ENCODE measurements at places on chromosomes 3 and 15.

GRCh38 chr15:54789376-54789775 lies 407.4 kb downstream of the RSL24D1 start:
- no peak for DNase-seq

GRCh38 chr3:111963424-111963823 lies 15.4 kb upstream of the ABHD10 start:
- DNase-seq = peak; percentile 49

GRCh38 chr3:46714728-46715506 lies 2.8 kb downstream of the PRSS50 start:
- no peak for DNase-seq

GRCh38 chr3:16788440-16789056 lies 96.2 kb upstream of the PLCL2 start:
- DNase-seq = no peak

DNA sequence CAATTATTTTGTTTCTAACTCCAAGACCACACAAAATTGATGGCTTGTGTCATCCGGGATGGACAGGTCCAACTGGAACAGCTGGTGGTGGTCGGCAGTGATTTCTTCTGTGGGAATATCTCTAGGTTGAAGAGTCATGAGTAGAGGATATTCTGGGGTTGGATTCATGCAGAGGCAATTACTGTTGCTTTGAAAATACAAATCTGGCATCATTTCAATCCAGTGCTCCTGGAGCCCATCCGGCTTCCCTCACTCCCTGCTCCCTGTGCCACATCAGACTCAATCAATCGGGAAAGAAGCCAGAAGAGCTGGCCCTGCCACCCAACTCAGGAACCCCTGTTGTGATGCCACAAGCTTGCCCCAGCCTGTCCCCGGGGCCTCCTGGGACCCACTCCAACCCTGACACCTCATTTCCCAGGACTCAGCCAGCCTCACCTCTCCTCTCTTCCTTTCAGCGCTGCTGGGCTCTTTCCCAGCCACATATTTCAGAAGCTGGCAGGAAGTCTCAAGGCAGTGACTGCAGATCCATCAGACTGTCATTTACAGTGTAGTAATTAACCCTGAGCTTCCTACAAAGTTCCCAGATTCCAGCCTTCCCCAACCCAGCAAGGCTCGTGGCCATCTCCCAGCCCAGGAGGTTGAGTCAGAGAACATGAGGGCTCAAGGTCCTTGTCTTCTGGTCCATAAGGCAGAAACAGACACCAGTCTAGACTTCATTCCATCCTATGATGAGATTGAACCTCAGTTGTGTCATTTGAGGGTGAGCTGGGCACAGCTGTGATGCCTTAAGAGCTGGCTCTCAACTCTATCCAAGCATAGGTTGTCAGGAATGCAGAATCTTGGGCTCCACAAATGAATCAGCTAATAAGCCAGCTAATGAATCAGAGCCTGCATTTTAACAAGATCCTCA lies 114.0 kb downstream of the FAM174B start:
- peak; percentile 18 for DNase-seq

DNA sequence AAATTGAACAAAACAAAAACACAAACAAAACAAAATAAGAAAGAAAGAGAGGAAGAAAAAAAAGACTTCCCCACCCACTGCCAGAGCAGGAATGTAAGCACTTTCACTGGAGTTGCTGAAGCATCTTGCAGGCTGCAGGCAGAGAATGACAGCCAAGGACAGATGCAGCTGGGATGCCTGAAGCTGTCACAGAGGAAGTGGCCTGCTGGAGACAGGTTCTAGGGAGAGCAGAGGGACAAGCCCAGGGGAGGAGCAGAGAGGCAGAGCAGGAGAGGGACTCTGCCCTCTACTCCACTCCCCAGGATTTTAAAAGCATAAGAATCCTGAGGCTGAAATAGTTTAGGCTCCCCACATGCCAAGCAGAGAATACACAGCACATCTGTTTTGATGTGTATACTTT lies 326.2 kb downstream of the TUSC7 start:
- DNase-seq = no peak

GRCh38 chr15:48565560-48566482 lies 79.7 kb downstream of the FBN1 start:
- DNase-seq = peak; percentile 95

DNA sequence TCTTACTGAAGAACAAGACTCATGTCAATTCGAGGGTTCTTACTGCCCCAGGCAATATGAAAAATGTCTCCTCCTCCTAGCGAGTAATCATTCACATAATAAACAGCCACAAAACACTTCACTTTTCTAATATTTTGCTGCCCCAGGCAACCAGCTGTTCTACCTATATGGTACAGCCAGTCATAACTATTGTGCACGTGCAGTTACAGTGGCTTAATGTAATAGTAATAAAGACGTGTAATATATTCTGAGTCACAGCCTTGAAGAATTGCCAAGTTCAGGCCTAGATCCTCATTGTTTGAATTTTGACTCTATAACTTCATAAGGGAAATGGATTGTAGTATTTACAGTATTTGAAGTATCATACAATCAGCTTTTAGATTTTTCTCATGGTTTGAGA lies 1250.0 kb upstream of the GBE1 start:
- DNase-seq = no peak

DNA sequence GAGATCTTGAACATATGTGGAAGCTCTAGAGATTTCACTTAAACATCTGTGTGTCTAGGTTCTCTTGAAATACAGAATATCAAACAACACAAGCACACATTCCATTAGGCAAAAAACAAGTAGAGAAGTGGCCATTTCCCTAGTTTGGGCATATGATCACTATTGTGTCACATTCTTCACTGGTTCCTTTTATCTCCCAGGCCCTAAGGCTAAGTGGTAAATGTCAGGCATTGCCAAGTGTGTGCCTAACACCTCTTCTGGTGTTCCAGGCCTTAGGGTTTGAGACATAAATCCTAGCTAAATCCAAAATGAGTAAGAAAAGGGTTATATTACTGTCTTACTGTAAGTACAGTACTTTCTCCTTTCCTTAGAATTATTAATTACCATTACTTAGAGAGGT lies 880.1 kb downstream of the PDCD6IP start:
- no peak for DNase-seq

GRCh38 chr3:33061782-33062181 lies 35.2 kb downstream of the GLB1 start:
- DNase-seq = peak; percentile 49

- no peak for DNase-seq
These were observed 29.2 kb upstream of the ARRDC4 start for GRCh38 chr15:97931314-97931713.

GRCh38 chr3:2354702-2355101 lies 256.0 kb downstream of the CNTN4 start:
- DNase-seq = no peak

DNA sequence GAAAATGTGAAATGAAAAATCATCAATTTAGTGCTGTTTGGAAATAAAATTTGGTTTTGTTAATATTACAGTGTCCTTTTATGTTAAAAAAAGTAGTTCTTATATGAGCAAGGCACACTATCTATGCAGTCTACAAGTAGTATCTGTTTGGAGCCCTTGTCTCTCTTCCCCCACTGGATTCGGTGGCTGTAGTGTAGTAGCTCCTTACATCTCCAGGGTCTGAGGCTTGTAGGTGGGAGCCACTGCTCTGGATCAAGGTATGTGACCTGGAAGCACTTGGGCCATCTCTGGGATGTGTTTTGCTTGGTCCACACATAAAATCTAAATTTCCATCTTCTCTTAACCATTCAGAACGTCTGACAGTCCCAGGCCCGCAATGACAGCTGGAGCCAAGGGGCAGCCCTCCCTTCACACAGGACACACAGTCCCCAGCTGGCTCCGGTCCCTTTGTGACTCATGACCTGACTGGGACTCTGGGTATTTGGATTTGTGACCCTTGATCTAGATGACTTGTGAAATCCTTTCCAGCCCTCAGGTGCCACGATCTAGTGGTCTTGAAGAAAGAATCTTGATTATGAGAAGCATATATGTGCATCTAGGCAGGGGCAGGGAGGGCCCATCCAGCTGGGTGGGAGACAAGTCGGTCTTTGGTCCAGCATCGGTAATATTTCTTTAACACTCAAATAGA lies 80.0 kb downstream of the USP13 start:
- DNase-seq = no peak

GRCh38 chr15:62644889-62645742 lies 397.4 kb upstream of the TPM1 start:
- peak; percentile 51 for DNase-seq

DNA sequence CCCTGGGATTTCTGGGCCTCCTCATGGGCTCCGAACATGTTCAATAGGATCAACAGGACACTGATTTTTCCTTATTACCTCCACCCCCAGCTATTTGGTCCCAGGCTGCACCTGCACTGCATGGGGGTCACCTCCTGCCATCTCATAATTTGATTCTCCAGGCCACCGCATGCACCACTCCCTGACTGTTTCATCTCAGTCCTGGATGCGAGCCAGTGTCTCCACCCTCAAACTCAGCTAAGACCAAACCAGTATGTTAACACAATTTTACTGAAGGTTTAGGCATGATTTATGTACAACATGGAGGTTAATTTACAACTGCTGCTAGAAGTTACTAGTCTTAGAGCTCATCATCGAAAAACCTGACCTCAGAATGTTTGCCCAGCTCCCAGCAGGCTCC lies 249.5 kb downstream of the UACA start:
- DNase-seq = no peak

DNA sequence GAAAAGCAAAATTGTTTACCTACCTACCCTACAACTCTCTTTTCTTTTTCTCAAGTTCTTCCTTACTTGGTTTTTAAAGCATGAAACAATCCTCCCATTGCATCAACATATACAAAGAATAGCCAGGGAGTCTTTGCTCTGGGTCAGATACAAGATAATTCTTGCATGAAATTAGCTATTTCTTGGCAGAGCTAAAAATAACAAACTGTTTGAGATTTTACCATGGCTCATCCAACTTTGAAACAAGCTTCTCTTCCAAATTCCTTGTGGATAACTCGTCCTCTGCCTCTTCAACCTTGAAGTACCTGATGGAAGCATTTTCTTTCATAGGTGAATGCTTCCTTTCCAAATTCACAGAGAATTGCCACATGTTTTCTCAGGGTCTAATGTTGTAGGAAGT lies 9.2 kb upstream of the CBLB start:
- no peak for DNase-seq

DNA sequence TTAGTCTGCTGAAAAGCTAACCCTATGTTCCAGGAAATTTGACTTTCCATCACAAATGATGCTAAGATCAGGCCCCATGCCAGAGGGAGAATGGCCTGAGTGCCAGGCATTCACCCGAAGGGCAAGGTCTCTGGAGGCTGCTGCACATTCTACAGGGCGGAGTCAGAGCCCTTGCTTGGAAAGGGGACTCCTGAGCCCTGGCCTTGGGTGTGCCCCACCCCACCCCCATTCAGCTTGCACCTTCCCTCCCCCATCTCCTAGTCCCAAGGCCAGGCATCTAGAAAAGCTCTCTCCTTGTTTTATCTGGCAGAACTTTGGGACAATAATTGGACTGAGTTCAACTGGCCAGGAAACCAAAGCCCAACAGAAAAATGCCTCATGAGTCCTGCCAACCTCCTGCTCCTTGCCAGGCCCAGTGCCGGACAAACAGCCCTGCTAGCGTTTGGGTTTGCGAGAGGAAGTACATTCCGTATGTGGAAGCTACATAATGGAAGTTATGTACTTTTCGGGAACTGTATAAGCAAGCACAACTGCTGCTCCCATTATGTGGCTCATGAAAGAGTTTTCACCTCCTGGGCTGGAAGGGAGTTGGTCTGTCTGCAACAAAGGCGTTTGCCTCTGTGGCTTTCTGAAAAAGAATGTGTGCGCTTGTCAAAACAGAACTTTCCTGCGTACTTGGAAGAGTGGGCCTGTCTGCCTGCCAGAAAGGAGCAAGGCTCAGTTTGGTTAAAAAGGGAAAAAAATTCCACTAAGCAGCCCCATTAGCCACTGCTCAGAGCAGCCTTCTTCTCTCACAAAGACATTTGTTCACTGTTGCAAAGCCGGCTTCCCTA lies 321.5 kb upstream of the CTNNB1 start:
- peak; percentile 55 for DNase-seq

DNA sequence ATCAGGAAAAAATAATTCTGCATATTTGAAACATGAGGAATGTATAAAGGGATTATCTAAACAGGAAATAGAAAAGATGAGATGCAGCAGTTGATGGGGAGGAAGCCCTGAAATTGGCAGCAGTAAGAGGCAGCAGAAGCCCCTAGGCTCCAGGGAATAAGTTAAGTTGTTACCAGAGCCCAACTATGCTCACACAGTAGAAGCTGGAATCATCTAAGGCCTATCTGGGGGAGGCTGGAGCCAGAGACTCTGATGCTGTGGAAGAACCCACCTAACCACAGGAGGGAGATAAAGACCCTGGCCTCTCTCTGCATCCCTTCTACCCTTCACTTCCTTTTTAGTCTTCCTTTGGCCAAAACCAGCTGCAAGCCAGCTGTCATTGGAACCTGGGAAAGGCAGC lies 519.7 kb downstream of the DIPK2A start:
- no peak for DNase-seq

- no peak for DNase-seq
These were observed 36.8 kb upstream of the POLG start for GRCh38 chr15:89371228-89372044.

GRCh38 chr3:186035277-186035676 lies 73.6 kb downstream of the ETV5 start:
- DNase-seq = no peak

- peak; percentile 66 for DNase-seq
These were observed 6.5 kb upstream of the ALDH1A3 start for GRCh38 chr15:100873029-100873677.

DNA sequence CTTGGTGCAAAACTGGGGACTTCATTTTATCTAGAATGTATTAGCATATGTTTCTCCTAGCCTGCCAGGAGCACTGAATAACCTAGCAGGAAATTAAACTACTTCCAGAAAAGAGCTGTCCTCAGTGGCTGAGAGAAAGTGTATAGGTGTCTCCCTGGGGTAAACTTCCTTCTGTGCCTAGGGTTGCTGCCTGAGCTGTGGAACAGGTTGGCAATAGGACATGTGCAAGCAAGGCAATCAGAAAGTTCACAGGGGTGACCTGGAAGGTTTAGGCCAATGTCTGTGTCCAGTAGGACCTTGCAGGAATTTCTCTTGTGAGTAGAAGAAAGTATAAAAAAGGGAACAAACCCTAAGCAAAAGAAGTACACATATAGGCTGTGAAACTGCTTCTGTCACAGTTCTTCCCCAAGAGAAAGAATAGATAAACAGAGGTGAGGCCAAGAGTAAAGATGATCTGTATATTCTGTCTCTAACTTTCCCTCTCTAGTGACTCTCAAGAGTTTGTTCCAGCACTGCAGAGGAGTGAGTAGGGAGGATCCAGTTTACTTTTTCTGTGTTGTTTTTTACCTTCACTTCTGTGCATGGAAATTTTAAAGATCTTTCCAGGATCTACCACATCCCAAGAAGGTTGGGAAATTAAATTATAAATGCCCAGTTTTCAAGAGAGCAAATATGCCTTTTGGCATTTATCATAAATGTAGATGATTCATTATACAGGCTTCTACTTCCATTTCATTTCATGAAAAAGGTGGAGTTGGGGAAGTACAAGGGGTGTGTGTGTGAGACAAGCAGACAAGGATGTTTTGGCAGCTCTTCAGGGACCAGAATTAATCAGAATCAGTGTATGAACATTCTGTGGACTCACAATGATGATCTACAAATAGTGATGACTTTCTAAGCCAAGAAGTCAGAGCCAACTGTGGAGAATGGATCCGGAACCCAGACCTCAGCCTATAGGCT lies 155.2 kb downstream of the RBPMS2 start:
- peak; percentile 19 for DNase-seq

GRCh38 chr15:63891079-63891767 lies 57.5 kb upstream of the HERC1 start:
- DNase-seq = no peak
